ENCODE measurements at places on chromosomes 2 and 18.

- DNase-seq, result no peak
These were observed 67.8 kb downstream of the ABCG8 start for GRCh38 chr2:43906448-43907109.

- peak; percentile 85 for DNase-seq
These were observed 103.5 kb downstream of the SPTBN1 start for GRCh38 chr2:54559593-54560145.

GRCh38 chr2:108632332-108633160 is 86.7 kb upstream of the RANBP2 start:
- no peak for DNase-seq

GRCh38 chr18:23992089-23992940 is 22.2 kb upstream of the TTC39C start:
- peak; percentile 55 for DNase-seq

GRCh38 chr2:16495509-16496208 is 170.0 kb downstream of the CYRIA start:
- no peak for DNase-seq

GRCh38 chr2:199569336-199569735 is 111.6 kb upstream of the SATB2 start:
- DNase-seq, result peak; percentile 5

DNA sequence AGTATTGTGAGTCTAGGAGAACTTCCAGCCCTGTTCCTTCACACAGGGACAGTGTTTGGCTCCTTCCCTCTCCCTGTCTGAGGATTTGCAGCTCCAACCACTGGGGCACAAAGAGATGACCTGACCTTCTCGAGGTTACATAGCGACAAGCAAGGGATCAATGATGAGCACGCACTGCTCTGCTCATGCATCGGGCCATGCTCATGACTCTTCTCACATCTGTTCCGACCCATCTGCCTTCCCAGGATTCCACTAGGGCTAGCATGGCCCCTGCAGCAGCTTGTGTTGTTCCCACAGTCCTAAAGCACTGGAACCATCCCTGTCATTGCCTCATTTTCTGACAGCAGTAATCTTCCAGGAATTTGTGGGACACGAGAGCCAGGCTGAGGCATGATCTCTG is 78.8 kb upstream of the ARHGAP28 start:
- DNase-seq, result no peak

DNA sequence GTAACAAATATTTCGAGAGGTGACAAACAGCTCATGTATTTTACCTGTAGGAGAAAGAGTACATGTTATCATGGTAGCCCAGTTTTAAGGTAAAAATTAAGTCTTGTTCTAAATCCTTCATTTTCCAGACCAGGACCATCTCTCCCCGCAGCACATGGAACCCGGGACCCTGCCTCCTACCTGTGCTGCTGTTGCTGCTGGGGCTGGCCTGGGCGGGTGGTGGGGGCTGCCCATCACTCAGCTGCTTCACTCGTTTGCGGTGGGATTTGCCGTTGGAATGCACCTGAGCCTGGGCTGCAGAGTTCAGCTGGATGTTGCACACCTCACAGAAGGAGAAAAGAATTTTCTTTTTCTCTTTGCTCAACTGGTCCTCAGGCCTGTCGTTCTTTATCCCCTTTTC is 92.1 kb downstream of the ZNF385B start:
- DNase-seq, result no peak

GRCh38 chr2:45681675-45682074 is 30.2 kb downstream of the PRKCE start:
- peak; percentile 88 for DNase-seq

DNA sequence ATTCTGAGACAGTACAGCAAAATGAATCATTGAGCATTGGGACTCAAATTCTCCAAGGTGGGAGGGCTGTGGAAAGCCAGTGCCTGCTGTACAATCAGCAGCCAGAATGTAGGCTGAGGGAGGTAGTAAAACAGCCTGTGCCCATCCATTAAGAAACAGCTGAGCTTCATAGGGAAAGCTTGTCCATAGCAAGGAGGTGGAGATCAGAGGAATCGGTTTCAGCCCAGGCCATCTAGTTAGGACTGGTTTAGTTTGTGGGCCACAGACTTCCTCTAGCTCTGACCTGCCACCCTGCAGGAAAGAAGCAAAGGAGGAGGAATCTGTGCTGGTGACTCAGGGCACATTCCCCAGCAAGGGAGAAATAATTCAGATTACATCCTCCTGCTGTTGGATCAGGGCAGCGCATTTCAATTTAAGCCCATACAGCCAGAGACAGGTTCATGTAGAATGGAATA is 333.4 kb downstream of the SETBP1 start:
- peak; percentile 36 for DNase-seq

DNA sequence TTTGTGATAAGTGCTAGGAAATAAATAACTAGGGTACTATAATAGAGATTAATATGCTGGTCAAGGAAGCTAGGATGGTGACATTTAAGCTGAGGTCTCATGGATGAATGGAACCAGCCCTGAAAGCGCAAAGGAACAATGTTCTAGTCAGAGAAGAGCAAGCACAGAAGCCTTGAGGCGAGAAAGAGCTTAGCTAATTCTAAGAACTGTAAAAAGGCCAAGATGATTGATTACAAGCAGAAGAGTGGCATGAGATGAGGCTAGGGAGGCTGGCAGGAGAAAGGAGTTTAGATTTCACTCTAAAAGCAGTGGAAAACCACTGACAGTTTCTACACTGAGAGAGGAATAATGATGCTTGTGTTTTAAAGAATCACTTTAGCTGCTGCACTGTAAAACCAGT is 3.4 kb upstream of the YIPF4 start:
- no peak for DNase-seq

DNA sequence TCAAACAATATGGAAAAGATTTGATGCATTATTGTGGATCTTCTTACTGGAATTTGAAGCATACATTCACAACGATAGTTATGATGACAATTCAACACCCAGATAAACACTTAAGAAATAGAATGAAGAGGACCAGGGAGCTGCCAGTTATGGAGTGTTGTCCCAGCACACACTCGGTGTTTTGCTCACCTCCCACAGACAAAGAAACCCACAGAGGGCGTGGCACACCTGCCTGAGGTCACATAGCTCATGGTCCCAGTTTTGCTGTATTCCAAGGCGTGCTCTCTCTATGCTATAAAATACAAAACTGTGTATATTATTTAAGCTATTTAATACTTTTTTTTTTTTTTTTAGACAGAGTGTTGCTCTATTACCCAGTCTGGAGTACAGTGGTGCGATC is 31.1 kb downstream of the EFR3B start:
- DNase-seq, result no peak

- no peak for DNase-seq
These were observed 1059.2 kb upstream of the LRRTM1 start for GRCh38 chr2:81363800-81364199.

DNA sequence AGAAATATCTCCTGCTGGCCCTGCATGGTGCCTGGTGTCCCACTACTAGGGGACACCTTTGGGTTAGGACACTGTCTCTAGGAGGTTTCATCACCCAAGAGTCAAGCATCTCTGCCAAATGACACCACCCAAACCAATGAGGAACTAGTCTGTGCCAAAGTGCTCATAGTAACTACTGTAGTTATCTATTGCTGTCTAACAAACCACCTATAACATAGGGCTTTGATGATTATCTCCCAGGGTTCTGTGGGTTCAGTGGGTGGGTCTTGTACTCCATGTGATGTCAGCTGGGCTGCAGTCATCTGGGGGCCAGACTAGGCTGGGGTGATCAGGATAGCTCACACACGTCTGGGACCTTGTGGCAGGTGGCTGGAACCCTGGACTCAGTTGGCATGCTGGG is 59.8 kb downstream of the EPAS1 start:
- no peak for DNase-seq

Measured in RWPE1 (cell line).